ENCODE measurements at places on chromosomes 5 and 9.

GRCh38 chr5:94312298-94312697 lies 306.1 kb downstream of the KIAA0825 start:
- no peak for DNase-seq

- DNase-seq = no peak
These were observed 94.2 kb downstream of the PPIC start for GRCh38 chr5:122942164-122942914.

DNA sequence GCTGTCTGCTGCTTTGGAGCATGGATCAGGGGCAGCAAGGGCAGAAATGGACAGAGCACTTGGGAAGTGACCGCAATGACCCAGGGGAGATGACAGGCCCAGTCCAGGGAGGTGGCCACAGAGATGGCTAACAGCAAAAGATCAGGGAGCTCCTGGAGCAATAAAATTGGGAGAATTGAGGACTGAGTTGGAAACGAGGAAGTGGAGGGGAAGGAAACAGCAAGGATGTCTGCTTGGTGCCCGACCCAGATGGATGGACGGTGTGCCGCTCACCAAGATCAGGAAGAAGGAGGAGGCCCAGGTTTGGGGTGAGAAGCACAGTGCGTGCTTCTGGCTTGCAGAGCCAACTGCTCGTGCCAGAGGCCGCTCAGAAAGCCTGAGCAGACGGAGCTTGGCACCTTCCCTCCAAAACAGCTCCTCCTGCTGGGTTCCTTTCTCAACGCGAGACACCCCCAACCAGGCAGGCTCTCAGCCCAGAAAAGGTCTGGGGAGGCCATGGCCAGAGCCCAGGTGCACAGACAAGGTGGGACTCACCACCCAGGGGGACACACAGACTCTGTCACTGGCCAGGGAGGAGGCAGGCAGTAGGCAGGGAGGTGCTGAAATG lies 1.7 kb upstream of the SLC34A1 start:
- no peak for DNase-seq

- DNase-seq = no peak
These were observed 126.6 kb downstream of the ZNF354C start for GRCh38 chr5:179186801-179187200.

DNA sequence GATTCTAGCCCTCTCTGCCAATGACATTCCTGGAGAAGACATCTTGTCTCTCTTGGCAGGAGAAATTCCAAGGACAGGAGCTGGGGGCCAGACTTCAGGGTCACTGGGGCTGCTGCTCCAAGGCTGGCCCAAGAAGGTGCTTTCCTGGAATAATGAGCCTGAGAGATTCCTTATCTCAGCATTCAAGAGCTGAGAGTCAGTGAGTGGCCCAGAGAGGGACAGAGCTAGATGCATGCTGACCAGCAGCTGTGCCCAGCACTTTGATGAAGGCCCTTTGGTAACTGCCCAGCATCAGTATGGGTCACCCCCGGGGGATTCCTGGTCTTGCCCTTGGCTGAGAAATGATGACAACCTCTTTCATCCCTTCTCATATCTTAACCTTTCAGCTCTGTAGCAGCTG lies 47.7 kb upstream of the CTNNA1 start:
- no peak for DNase-seq

GRCh38 chr5:119578937-119579336 lies 50.4 kb upstream of the FAM170A start:
- no peak for DNase-seq

GRCh38 chr5:178982941-178983340 lies 12.2 kb downstream of the GRM6 start:
- no peak for DNase-seq

DNA sequence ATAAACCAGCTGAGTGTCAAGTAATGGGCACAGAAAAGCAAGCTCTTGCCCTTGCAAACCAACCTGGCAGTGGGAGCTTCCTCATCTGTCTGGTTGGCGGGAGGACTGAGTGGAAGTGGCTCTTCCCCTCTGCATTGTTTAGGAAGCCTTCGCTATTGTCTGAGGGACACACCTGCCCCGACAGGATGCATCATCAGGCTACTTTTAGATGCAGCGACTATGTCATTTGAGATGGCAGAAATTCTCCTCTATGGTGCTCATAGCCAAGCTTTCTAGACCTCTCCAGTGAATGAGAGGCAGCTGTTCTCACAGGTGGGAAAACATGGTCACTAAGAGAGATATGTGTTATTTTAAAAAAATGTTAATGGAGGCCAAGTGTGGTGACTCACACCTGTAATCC lies 104.0 kb downstream of the DOCK8 start:
- no peak for DNase-seq

- no peak for DNase-seq
These were observed 9.3 kb upstream of the WWC1 start for GRCh38 chr5:168282120-168282519.

GRCh38 chr9:87464110-87464991 lies 33.3 kb upstream of the DAPK1 start:
- DNase-seq = no peak

- DNase-seq = no peak
These were observed 85.0 kb downstream of the PRRT1B start for GRCh38 chr9:131630205-131630831.

DNA sequence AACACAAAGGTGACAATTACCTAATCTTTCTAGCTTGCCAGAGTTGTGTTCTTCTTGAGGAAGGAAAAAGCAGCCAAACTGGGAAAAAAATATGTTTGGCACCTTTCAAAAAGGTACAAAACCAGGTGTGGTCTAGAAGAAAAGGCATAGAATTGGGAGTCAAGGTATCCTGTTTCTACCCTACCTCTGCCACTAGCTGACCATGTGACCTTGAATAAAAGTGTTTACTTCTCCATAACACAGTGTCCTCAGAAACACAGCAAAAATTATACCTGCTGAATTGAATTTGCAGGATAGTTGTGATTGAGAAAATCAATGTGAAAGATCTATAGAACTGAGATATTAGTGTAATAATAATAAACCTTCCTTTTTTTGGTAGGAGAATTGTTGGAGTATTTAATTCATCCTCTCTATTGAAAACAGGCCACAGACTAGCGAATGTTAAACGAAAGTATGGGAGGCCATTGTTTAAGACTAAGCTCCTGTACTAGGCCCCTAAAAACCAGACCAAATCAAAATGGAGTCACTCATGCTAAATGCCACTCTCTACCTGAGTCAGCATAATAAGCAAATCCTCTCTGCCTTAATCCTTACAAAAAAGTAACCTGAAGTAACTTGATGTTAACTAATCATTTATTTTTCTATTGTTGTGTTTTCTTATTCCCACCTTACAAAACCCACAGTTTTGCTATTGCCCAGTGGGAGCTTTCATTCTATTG lies 12.6 kb downstream of the CYFIP2 start:
- DNase-seq = no peak

GRCh38 chr9:126617823-126618165 lies 4.1 kb downstream of the LMX1B start:
- DNase-seq = no peak

DNA sequence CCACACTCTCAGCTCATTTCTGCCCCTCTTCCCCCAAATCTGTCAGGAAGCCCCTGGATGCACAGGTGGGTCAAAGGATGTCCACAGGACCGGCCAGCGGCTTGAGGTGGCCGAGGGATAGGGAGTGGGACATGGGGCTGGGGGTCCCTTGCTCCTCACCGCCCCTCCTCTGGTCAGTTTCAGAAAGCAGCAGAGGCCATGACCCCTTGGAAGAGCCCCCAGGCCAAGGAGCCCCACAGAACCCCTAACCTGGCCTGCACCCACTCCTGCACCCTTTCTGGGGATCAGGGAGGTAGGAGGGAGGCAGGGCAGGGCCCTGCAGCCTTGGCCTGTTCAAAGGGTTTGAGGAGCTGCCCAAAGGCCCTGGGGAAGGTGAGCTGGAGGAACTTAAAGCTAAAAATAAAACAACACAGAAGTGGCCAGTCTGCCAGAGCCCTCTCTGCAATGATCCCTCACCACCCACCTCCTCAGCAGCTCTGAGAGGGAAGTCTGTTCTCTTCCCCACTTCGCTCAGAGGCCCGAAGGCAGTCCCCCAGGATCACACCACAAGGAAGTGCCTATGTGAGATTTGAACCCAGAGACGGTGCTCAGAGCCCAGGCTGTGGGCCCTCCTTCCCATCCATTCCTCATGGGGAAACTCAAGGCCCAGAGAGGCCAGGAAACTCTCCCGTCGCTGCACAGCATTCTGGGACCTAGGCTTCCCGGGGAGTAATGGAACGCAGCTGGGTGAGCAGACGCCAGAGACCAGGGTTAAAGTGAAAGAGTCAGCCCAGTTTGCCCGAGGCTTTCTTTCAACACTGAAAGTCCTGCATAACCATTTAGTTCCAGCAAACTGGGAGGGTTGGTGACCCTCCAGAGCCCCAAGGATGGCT lies 910 bp downstream of the ENG start:
- DNase-seq = no peak

- no peak for DNase-seq
These were observed 160.4 kb downstream of the RGS3 start for GRCh38 chr9:113623851-113624485.

GRCh38 chr5:123756318-123756665 lies 244.3 kb downstream of the CSNK1G3 start:
- DNase-seq = no peak

GRCh38 chr9:70228611-70229010 lies 30.2 kb upstream of the SMC5 start:
- DNase-seq = no peak

DNA sequence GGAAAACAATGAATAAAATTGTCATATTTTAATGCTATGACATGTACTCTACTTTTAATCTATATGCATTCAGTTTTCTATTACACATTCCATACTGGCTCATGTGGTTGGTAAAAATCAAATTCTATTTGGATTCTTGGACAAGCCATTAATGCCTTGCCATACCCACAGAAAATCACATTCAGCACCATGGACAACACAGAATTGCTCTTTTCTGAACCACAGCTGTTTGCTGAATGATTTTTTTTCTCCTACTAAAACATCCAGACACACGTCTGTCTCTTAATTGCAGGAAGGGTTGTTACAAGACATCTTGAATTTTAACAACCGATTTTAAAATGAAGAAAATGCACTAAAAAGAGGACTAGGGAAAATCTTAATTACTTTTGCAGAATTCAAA lies 675.6 kb downstream of the BRINP1 start:
- no peak for DNase-seq

- no peak for DNase-seq
These were observed 139.3 kb upstream of the TLE4 start for GRCh38 chr9:79432485-79432884.

DNA sequence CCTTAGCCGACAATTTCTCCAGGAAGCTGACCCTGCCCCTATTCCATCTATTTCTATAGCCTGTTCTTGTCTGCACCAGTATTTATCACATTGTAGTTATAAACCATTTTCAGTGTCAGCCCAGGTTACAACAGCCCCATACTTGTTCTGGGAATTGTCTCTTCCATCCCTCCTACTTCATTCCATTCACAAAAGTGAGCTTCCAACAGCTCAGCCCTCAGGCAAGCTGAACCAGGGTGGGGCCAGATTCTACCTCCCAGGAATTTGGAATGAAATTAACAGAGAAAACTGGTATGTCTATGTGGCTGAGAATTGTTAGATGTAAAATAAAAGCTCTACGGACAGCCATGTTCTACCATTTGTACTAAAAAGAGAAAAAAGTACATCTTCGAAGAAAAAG lies 36.1 kb downstream of the STRBP start:
- DNase-seq = no peak

DNA sequence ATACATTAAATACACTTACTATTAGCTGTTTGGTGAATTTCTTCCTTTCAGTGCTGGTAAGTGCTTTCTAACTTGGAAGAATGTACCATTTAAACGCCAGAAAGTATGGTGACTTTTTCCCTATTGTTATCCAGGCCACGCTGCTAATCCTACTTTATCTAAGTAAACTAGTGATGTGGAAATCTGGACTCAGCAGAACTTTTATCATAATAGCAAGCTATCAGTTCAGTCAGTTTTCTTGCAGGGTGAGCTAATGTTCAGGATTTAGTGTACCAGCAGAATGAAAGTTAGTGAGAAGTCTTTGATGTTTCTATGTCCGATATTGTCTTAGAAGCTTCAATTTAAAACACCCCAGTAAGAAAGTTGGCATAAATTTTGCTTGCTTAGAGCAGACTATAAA lies 72.2 kb downstream of the HSD17B4 start:
- no peak for DNase-seq

- DNase-seq = no peak
These were observed 114.4 kb downstream of the SEC61B start for GRCh38 chr9:99336531-99336930.

DNA sequence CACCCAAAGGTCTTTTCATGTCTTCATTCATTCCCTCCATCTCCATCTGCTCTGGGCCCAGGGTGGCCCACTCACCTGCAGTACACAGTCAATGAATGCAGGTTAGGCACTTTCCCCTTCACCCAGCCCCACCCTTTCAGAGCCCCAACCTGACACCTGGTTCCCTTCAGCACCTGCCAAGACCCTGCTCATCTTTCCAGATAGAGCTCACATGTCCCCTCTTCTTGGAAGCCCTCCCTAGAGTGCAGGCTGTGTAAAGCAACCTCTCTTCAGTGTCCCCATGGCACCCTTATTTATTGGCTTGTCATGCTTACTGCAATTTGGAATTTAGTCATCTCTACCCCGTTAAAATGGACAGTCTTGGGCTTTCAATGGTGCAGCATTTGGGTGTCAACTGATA lies 13.0 kb upstream of the CPEB4 start:
- no peak for DNase-seq

GRCh38 chr9:95756986-95757385 lies 118.5 kb upstream of the ERCC6L2 start:
- DNase-seq = no peak

DNA sequence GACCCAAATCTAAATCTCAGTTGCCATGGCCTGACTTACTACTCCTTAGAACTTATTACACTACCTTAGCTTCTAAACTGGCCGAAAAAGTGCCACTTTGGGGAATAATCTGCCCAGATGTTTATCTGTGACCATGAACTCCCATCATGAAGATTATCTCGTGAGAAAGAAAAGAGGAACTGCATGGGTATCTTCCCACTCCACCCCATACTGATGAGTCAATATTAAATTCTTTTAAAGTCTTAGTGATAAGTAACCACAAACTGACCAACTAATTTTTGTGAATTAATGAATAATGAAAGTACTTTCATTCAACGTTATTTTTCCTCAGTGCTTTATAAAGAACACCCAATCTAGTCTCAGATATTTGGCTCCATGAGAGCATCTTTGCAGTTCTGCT lies 493.5 kb downstream of the EBF1 start:
- DNase-seq = no peak

All from stimulated activated CD8-positive, alpha-beta memory T cell treated with anti-CD3 and anti-CD28 coated beads, Interleukin-7, amount 100 ng/mL, for 24 hours (primary cell).